ENCODE measurements at places on chromosomes 16 and 17.
A peak's percentile ranks its signal among the peaks of the same experiment; 100 is the strongest.

DNA sequence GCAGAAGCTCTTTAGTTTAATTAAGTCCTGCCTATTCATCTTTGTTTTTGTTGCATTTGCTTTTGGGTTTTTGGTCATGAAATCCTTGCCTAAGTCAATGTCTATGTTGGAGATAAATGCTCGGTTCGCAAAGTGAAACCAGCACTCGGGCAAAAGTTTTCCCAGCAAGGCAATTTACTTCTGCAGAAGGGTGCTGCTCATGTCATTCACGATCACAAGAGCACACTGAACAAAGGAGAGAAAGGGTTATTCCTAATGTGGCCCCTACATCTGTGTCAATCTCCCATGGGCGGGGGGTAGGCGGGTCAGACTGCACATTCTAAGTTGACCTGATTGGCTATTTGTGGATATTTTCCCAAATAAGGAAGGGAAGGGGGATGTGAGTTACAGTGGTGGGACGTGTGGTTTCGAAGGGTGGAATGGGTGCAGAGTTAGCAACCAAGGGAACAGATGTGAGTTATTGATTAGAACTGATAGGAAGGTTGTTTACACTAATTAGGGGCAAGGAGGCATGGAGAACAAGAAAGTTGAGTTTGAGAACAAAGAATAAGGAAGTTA is 23.0 kb downstream of the ATF7IP2 start:
- DNase-seq, result no peak

DNA sequence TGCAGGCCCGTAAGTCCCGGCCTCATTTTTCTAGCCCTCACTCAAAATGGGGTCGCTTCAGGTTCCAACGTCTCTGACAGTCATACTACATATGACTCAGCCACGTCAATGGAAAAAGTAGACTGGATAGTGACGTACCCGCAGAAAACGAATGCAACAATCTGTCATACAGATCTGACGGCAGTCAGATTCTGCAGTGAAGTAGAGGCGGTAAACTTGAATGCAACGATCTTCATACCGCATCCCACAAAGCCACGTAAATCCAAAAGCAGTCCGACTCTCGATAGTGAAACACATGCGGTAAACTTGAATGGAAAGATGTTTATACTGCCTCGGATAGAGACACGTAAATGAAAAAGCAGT is 38.4 kb upstream of the ARL4D start:
- peak; percentile 93 for DNase-seq

- DNase-seq, result no peak
Observed at GRCh38 chr17:7137171-7137943, 22.7 kb upstream of the ASGR2 start.

- DNase-seq, result no peak
Observed at GRCh38 chr16:24525970-24526559, 13.3 kb upstream of the RBBP6 start.

GRCh38 chr17:77054936-77055335 is 85.8 kb upstream of the SEC14L1 start:
- no peak for DNase-seq

All from vagina (tissue), 2 donors.